Stimulated activated CD4-positive, alpha-beta T cell treated with anti-CD3 and anti-CD28 coated beads, TNF-alpha, amount 100 ng/mL, for 48 hours (primary cell): ENCODE measurements at places on chromosomes 6 and 20.

DNA sequence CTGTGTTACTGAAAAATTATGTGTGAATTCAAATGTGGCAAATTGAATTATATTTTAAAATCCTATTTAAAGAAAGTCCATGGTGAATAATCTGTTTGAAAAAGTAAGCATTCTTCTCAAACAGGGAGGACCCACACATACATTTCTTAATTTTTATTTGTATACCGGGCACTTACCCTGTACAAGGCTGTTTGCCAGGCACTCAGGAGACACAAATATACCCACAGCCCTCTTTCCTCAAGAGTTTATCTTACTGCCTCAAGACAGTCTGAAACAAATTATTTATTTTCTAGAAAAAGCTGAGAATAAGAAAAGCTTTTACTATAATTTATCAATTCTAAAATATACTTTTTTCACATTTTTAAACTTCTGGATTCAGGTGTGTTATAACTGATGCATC is 114.4 kb downstream of the TASP1 start:
- no peak for DNase-seq

- DNase-seq = no peak
Observed at GRCh38 chr6:437037-437392, 45.5 kb downstream of the IRF4 start.

DNA sequence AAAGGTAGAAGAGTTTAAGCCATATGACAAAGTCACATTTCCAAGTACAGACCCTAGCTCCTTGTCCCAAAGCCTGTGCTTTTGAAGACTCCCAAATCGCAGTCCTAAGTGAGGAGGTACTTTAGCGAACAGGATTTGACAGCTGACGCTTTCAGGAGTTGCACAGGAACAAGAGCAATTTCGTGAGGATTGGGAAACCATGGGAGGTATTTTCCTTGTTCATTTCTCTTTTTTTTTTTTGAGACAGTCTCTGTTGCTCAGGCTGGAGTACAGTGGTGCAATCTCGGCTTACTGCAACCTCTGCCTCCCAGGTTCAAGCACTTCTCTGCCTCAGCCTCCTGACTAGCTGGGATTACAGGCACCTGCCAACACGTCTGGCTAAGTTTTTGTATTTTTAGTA is 150.6 kb downstream of the MTHFD1L start:
- no peak for DNase-seq

- no peak for DNase-seq
Observed at GRCh38 chr6:163860287-163861081, 446.0 kb downstream of the QKI start.
